Activated T-helper 1 cell treated with anti-CD3 and anti-CD28 coated beads, Interleukin-12 subunit alpha, Interleukin-12 subunit beta, Interleukin-2, Interleukin-4 antibody, amounts not matched to agents 30 ng/mL and 10 ng/mL and 1 ng/mL, durations not matched to agents 14 hours and 24 hours and 36 hours (primary cell): ENCODE measurements at places on chromosomes 16 and 17. TPM values are rescaled to one million over a fixed set of nuclear protein-coding genes. Genes with fewer than 3 reads are reported as not detected.

DNA sequence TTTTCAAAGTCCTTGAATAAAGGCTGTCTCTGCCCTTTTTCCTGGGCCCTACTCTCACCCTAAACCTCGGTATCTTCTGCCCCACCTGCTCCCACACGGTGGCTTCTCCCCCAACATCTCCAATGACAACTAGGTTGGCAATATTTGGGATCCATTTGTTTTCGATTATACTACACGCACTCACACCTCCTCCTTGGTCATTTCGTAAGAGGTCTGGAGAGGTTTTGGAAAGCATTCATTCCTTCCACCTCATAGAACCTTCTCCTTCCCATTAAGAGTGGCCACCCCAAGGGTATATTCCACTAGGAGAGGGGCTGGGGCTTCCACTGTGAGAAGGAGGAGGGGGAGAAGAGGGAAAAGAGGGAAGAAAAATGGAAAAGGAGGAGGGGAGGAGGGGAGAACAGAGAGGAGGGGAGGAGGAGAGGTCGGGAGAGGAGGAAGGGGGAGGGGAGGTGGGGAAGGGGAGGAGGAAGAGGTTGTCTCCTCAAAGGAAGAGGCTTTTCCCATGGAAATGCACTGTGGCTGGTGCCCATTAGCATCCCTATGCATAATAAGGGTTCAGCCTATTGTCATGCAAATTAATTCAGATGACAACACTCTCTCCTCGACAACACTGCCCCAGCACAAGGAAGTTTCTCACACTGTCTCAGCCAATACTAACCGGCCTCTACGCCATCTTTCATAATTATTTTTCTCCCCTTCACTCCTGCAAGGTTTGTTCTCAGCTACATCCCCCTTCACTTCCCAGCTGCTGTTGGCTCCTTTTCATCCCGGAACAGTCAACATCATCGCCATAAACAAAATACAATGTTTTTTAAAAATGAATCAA is 30.0 kb downstream of the SOX9 start:
- no peak for DNase-seq

DNA sequence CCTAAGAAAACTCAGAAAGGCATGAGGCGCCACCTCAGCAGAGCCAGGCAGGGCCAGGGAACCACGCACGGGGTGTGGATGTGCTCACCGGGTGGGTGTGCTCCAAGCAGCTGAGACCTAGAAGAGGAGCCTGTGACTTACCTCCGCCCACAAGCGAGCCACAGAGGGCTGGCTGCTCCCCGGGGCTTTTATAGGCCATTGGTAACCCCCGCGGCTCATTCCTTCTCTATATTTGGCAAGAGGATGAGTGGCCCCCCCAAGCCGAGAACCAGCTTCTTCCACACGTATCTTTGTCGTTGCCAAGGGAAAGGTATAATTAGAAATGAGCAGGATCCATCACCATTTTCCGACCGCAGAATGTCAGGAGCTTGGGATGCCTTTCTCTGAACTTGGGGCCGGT is at the start of gene MYH3:
TSS of gene MYH3 (minus strand) at position 162 of the 400 bp plus-strand sequence. CDS start 2,245 bp downstream, outside the sequence.
- DNase-seq, result no peak

DNA sequence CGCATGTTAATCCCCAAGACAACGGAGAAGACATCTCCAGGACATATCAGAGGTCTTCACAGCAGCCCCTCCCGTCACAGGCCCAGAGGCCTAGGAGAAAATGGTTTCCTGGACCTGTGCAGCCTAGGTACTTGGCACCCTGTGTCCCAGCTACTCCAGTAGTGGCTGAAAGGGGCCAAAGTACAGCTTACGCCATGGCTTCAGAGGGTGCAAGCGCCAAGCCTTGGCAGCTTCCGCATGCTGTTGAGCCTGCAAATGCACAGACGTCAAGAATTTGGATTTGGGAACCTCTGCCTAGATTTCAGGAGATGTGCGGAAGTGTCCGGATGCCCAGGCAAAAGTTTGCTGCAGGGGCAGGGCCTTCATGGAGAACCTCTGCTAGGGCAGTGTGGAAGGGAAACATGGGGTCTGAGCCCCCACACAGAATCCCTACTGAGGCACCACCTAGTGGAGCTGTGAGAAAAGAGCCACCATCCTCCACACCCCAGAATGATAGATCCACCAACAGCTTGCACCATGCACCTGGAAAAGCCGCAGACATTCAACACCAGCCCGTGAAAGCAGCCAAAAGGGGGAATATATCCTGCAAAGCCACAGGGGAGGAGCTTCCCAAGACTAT is 159.3 kb upstream of the COX10 start:
- no peak for DNase-seq

GRCh38 chr17:63843910-63844677 is 1.6 kb upstream of the SMARCD2 start:
- no peak for DNase-seq

DNA sequence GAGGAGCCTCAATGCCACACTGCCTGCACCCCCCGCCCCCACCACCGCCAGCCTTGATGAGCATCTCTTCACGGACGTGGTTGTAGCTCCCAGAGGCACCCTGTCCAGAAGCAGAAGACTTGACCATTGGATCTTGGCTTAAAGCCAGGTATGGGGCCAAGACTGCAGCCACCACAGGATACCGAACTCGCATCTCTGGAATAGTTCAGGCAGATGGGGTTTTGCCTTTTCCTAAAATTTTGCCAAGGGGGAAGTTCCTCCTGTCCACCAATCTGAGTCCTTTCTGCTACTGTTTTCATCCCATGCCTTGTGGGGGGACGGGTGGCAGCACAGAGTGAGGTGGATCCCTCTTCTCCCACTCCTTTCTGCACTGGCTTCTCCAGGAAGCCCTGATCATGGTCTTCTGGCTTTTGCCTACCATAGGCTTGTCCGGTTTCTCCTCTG is 939 bp downstream of the CORO6 start:
- DNase-seq, result no peak

GRCh38 chr16:66416939-66417700 is 10.0 kb upstream of the BEAN1 start:
- no peak for DNase-seq

PPP1R27 gene
- not detected in 2 replicates for total RNA-seq

- DNase-seq, result no peak
Measured at GRCh38 chr17:7987112-7987893, 15.1 kb upstream of the GUCY2D start.

DNA sequence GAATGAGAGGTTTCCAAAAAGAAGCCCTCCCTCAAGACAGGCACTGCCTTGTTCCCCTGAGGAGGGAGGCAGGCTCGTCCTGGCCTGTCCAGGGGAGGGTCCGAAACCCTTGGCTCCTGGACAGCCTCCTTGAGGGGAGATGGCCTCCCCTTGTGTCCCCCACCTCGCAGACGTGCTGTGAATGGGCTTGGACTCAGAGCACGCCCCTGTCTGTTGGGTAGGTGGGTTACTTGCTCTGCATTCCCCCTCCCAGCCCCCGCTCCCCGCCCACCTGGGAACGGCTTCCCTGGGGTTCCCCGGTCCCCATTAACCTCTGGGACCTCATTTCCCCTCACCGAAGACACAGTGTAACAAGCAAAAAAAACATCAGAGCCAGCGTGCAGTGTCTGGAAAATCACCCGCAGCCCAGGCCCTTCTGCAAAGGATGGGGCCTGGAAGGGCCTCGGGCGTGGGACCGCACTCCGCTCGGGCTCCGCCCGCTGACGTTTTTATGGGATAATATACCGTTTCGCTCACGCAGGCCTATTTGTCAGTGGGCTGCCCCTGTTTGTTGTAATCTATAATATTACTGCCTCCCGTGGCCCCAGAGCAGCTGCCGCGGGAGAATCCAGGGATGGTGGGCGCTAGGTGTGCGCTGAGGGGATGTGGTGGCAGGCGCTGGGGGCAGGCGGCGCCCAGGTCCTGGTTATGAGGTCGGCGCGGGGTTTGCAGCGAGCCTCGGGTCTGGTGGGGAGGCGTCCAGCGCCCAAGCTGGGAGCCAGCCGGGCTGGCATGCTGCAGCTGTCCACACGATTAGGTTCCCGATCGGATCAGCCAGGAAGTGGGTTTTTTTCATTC is 11.1 kb downstream of the BAHCC1 start:
- DNase-seq, result no peak

RPUSD1 gene
- total RNA-seq, result 49.4 and 49.9 TPM in 2 replicates

GRCh38 chr16:24130494-24131085 is 125.5 kb upstream of the CACNG3 start:
- no peak for DNase-seq

GLIS2 gene
- total RNA-seq, result 0.54 TPM in 2 replicates

DNA sequence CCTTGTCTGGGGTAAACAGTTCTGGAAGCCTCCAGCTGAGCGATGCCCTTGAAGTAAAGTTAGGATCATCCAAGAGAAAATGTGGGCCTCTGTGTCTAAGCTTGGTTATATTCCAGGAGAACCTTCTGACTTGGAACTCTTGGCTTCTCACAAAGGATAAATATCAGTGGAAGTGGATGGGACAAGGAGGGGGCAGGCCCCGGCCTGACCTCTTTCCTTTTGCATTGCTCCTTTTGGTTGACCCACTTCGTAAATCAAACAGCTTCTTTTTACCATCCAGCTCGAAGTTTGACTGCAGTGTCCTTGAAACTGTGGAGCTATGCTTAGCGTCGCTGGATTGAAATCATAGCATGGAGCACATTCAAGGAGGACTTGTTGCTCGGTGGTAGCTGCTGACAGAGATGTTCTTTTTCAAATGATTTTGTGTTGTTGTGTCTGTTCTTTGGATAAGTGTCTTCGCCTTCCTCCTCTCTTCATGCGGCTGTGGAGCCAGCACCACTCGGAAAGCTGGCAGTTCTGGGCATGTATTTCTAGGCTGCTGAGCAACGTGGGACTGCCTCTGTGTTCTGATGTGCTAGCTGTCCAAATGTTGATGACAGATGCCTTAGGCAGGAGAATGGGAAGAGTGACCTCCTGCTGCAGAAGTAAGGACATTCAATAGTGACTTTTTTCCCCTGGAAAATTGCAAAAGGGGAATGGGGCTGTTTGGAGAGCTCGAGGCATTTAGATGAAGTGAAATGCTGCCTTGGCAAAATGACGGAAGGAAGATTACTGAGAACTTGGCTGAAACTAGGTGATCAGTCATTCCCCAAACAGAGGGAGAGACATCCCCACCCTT is 4.5 kb downstream of the MINK1 start:
- no peak for DNase-seq

GRCh38 chr16:49049191-49049590 is 232.4 kb downstream of the CBLN1 start:
- DNase-seq, result no peak

DNA sequence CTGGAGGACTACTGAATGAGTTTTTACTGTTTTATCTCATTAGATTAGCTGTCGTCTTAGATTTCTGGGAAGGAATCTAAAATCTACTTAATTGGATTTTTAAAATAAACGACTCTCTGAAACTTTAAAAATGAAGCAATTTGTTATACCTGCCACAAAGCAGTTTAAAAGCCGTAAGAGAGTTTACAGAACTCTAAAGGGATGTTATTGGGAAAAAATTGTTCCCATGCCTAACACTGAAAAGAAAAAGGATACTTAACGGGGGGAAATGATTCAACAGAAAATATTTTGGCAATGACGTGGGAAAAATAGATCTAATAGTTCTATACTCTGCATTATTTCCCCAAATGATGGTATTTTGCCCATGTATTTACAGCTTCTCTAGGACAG is 27.0 kb downstream of the ARHGAP17 start:
- DNase-seq, result no peak

GRCh38 chr17:63154586-63155244 is 188.7 kb downstream of the TANC2 start:
- DNase-seq, result no peak

SCPEP1 gene
- 11.6 and 13.9 TPM in 2 replicates for total RNA-seq

GALR2 gene
- total RNA-seq, result 3.6 and 3.7 TPM in 2 replicates

SLC5A11 gene
- total RNA-seq, result 0.07 and 0.10 TPM in 2 replicates

- peak; percentile 70 for DNase-seq
Measured at GRCh38 chr16:29994600-29995323, 655 bp downstream of the HIRIP3 start.

DNA sequence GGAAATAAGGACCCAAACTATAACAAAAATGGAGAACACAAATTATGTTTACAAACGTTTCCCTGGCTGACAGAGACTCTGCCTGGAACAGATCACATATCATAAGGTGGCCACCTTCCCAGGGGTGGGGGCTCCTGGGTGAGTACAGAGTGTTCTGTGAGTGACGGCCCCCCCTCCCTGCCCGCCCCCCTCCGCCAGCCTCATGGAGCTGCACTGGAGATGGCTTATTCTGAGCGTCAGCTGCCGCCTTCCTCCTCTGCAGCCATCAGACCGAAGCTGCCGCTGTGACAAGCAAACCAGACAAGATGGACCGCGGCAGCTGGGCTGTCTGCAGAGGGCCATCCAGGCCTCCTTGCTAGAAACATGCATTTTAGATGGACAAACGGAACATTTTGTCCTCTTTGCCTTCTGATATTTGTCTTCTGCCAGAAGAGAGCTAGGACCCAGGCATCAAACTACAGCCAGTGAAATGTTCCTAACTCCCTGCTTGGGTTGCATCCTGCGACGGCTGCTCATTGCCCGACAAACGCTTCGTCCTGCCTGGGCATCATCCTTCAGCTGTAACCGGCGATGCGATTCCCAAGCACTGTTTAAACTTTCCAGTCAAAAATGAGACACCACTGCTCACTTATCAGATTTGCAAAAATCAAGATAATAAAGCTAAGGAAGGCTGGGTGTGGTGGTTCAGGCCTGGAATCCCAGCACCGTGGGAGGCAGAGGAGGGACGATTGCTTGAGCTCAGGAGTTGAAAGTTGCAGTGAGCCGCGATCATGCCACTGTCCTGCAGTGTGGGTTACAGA is 15.3 kb upstream of the RPTOR start:
- DNase-seq, result no peak

KRT27 gene
- total RNA-seq, result not detected in 2 replicates

PRR35 gene
- total RNA-seq, result not detected in 2 replicates

CCL14 gene
- total RNA-seq, result not detected in 2 replicates

GRCh38 chr16:27471661-27472060 is 69.7 kb downstream of the IL21R start:
- no peak for DNase-seq

- no peak for DNase-seq
Measured at GRCh38 chr16:17408955-17409441, 61.8 kb downstream of the XYLT1 start.

DNA sequence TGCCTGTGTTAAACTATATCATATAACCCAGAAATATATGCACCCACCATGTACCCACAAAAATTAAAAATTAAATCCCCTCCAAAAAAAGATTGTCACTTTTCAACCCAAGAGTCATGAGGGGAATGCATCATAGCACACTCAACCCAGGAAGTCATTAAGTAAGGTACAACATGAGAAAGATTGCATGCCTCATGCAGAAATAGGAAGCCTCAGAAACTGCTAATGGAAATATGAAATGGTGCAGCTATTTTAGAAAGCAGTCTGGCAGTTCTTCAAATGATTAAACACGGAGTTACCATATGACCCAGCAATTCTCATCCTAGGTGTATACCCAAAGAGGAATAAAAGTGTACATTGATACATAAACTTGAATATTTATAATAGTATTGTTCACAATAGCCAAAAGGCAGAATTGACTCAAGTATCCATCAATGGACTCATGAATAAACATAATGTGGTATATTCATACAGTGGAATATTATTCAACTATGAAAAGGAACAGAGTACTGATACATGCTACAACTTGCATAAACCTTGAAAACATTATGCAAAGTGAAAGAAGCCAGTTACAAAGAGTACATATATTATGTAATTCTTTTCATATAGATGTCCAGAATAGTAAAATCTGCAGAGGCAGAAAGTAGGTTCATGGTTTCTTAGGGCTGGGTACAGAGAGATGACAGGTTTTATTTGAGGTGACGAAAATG is 70.4 kb downstream of the TMEM100 start:
- no peak for DNase-seq

MRPL12 gene
- 232 TPM in 2 replicates for total RNA-seq
